Activated CD4-positive, alpha-beta memory T cell treated with anti-CD3 and anti-CD28 coated beads, Interleukin-2, amount 10 ng/mL, durations not matched to agents 7 days and 5 days (primary cell): ENCODE measurements at places on chromosomes 7 and 10. TPM values are rescaled to one million over a fixed set of nuclear protein-coding genes. Genes with fewer than 3 reads are reported as not detected.

CALHM1 gene
- total RNA-seq: 0.58 TPM

LRRD1 gene
- total RNA-seq: not detected

GNAT3 gene
- total RNA-seq: not detected

ANKRD7 gene
- total RNA-seq: not detected

IKZF1 gene
- 383 TPM for total RNA-seq

SPDYE1 gene
- not detected for total RNA-seq

HOXA2 gene
- not detected for total RNA-seq

GIGYF1 gene
- total RNA-seq: 43.4 TPM

TMEM225B gene
- 1.9 TPM for total RNA-seq

SCRN1 gene
- 2.0 TPM for total RNA-seq

GHRHR gene
- not detected for total RNA-seq
